ENCODE measurements at places on chromosomes 6 and 20.

GRCh38 chr20:47868236-47868635, 83.0 kb upstream of the SULF2 start:
- DNase-seq = no peak

GRCh38 chr20:53917145-53918019, 153.0 kb downstream of the BCAS1 start:
- no peak for DNase-seq

DNA sequence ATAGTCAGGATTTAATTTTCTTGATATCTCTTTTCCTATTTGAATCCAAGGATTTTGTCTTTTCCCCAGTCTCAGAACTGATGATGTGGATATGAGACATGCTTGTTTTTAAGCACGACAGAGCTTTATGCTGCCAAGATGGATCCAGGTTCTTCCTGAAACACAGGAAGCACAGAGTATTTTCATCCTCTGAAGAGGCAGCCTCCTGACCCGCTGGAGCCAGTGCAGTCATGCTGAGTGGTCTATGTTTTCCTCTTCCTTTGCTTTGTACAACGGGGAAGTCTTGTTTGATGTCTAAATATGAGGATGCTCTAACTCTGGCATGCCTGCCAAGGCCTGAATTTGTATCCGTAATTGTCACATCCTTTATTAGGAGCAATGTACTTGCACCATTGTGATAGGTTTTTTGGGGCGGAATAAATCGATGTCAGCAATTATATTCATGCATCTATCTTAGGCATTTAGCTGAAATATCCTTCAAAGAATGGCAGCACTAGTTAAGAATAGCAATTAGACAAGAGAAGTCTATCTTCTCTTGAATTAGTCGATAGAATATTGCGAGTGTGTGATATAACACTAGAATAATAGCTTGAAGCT, 407.1 kb upstream of the JAG1 start:
- no peak for DNase-seq

DNA sequence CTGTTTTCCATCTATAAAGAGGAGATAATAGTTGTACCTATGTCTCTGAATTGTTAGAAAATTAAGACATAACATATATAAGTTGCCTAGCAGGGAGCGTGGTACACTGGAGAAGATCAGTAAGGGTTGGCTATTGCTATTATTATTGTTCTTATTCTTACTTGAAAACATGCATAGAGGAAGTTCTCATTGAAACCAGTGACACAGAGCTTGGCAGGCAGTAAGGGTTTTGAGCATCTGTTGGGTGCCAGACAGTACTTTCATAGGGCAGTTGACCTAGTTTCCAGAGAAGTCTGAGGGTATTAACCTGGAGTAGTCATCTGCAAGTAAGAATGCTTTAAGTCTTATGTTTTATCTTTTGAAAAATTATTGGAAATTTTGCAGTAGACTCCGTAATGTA, 13.3 kb upstream of the SGK1 start:
- no peak for DNase-seq

GRCh38 chr6:31407699-31408098, 4.3 kb downstream of the MICA start:
- DNase-seq = no peak

DNA sequence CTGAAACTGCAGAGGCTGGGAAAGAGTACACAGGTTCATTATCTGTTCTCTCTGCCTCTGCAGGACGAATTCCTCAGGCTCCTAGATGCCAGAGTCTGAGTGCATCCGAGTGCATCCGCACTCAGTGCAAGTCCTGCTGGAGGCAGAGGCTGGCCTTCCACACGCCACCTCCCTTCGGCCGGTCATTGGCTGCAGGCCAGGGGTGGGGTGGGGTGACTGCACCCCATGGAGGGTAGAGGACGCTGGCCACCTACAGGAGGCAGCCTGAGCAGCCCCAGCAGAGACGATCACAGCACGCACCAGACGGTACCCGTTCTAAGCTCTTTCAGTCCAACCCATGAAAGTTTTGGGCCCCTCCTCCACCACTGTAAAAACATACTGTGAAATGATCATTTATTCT, 11.7 kb downstream of the SFT2D1 start:
- no peak for DNase-seq

DNA sequence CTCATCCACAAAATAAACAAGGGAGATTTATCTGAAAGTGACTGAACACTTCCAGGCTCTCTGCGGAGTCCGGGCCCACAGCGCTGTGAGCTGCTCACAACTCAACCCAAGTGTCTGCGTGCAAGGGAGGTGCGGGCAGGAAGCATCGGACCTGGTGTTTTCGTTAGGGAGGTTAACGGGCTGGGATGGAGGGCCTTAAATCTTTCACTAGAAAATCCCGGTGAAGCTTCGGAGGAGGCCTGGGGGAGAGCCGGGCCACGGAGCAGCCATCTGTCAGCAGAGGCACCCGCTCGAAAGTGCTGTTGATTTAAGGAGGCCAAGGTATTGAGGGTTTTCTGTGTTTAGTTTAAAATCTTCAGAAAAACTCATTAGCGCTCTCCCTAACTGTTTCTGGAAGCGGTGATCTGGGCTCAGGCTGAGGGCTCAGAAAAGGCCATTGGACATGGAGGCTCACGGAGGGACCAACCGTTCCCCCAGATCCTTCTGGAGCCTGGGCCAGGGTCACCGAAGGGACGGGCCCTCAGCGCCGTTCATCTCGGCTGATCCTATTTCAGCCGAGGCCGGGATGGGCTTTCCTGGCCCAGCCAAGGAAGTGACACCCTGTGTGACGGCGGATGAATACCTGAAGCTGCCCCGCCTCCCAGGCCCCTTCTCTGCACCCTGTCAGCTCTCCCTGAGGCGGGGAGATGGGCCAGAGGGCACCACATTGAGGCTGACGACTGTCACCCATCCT, 20.7 kb downstream of the GATA5 start:
- no peak for DNase-seq

GRCh38 chr6:14102383-14102782, 15.2 kb upstream of the CD83 start:
- no peak for DNase-seq

- no peak for DNase-seq
These were observed 111.3 kb downstream of the ADGRG6 start for GRCh38 chr6:142413111-142413510.

- DNase-seq = no peak
These were observed 933.7 kb upstream of the GJE1 start for GRCh38 chr6:141199074-141199473.

- DNase-seq = no peak
These were observed 10.0 kb upstream of the FAM110A start for GRCh38 chr20:823574-823902.

DNA sequence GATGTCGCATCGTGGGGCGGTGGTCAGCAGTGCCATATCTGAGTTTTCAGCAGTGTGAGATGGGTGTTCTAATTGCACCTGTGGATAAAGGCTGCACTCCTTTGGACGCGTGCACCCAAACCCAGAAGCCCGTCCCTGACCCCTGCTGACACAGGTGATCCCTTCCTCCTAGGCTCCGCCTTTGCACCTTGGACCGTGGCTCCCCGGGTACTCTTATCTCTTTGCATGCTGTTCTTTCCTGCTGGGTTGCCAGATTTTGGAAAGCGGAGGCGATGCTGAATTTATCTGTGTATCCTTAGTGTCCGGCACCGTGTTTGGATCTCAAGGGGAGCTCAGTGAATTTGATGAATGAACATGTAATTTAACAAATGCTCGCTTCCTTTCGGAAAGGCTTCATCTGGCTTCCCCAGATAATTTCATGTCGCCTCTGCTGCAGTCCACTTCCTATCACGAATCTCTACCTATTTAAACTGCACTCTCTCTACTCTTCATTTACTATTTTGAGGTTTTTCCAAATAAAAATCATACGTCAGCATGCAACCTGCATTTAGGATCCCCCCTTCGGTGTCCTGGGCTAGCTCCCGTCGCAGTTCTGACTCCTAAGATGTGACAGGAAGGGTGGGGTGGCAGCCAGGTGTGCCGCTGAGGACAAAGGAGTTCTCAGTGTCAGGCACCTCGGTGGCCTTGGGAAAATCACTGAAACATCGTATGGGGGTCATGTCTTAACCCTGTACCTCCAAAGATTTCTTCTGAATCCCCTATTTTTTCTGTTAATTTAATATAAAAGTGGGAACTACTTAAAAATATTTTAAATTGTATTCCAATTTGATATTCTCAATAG, 753 bp upstream of the PERP start:
- no peak for DNase-seq

DNA sequence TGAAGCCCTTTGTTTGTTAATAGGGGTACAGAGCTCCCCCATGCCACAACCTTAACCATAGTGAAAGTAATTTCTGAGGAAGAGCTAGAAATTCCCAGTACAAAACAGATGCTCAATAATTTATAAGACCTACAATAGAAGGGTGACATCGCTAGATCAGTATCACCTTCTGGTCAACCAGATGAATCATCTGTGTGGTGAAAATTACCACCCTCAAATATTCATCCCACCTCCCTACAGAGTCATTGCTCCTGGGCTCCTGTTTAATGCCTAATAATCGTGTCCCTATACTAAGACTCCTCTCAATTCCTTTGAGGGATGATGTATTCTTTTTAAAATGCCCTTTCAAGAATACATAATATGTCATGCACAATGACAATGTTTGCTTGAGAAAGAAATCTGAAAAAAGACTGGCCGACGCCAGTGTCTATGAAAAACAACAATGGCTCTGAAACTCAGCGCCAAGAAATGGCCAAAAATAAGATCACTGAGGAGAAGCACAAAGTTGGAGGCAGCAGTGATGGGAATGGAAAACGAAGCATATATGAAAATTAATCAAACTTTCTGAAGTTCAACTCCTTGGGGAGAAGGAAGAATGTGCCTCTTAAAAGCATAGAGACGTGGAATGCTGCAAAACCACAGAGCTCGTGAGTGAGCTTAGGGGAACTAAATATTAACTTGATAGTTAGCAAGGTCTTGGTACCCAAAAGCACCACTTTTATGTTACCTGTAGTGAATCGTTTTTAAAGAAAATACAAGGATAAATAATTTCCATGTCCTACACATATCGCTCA, 11.0 kb upstream of the ADGRF5 start:
- DNase-seq = no peak

DNA sequence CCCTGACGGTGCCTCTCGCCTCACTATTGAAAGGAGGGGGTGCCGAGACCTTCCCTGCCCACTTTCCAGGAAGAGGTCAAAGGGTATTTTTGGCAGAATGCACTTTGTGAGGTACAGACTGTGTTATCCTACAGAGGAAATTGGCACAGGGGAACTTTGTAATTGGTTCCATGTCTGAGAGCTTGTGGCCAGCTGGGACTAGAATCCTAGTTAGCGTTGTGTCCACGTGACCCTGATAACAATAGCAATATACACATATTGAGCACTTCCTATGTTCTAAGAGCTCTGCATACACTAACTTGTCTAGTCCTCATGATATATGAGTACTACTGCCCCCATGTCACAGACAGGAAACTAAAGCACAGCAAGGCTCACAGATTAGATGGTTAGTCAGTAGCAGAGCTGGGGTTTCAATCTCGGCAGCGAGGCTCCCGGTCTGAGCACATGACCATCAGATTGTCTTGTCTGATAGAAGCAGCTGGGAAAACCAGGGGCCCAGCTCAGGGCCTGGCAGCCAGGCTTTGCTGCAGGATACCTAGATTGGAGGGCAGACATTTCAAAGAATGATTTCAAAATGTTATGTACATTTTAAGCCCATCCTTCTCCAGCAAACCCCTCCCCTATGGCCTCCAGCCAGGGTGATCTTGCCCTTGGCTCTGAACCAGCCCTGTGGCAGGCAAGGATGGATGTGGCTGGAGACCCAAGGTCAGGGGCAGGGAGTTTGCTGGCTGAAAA, 1.4 kb downstream of the MAPK13 start:
- DNase-seq = no peak

DNA sequence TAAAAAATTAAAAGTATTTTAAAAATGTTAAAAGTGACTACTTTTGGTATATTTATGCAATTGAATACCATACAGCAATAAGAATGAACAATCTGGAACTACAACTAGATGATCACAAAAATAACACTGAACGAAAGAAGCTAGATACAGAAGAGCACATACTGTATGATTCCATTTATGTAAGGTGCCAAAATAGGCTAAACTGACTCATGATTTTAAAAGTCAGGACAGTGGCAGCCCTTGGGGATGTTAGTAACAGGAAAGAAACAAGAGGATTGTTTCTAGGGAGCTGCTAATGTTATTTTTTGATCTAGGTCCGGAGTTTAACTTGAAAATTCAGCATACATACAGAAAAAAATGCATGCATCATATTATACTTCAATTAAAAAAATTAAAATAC, 42.3 kb downstream of the KIF13A start:
- DNase-seq = no peak

DNA sequence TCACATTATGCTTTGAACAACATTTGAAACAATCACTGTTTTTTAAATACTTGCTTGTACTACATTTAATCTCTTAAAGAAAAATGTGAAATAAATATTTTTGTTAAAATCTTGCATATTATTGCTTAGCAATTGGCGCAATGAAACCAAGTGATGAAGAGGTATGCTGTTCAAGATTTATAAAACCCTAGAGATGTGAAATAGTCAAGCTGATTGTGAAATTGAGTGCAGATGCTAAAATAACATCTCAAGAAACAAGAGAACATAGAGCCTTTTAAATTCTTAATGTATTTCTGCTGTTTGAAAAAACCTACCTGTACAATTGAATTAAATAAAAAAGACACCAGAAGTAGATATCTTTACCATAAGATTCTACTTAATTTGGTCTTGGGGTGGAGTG, 179.2 kb upstream of the MCHR2 start:
- DNase-seq = no peak

Measured in activated CD4-positive, alpha-beta T cell treated with anti-CD3 and anti-CD28 coated beads, Interleukin-2, amount 50 U/mL, for 24 hours (primary cell).